ENCODE measurements at places on chromosomes 7 and 10.

- no peak for DNase-seq
Measured at GRCh38 chr7:80656029-80656428, 17.6 kb downstream of the CD36 start.

DNA sequence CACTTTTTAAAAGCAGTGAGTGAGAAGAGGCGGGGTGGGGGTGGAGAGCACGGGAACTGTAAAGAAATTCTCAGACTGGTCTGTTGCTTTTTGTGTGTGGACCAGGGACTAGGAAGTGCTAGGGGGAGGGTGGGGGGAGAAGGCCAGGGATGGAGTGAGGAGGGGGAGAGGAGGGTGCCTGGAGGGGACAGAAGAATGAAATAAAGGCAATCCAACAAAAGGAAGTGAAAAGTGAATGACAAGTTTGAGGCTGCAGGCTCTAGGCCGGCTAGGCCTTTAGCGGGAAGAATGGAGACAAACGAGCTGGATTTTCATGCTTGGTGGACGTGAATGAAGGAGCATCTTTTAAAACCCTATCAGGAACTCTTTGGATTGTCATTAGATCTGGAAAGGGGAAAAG is 13.7 kb downstream of the NEUROG3 start:
- no peak for DNase-seq

DNA sequence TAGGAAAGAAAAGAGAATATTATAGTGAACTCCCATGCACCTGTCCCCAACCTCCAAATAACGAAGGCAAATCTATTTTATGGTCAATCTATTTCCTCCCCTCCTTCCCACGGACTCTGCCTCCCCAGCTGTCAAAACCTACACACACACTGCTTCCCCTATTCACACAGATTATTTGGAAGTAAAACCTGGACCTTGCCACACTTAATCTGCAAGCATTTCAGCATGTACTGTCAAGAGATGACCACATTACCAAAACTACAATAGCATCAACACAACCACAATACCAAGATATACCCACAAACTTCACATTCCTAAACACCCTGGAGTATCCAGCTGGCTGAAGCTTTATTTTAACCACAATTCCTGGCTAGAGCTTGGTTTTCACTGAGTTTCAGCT is 27.8 kb upstream of the KCNK18 start:
- no peak for DNase-seq

GRCh38 chr10:418226-418625 is 271.2 kb downstream of the DIP2C start:
- no peak for DNase-seq

DNA sequence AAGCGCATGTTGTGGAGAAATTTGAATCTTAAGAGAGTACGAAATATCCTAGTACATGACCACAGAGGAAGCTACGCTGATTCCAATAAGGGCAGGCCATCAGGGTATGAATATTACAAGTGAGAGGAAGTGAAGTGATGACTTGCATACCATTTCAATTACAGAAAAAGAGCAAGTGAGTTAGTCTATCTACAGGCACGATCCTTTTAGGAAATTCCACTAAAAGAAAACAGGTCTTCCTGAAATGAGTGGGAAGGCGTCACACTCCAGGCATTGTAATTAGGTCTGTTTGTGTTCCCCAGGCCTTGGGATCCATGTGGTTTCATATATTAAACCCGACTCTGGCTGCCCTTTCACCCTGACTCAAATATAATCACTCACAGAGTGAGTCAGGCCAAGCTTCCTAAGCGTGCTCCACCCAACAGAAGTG is 152.5 kb downstream of the SEMA3A start:
- DNase-seq, result peak; percentile 79

- no peak for DNase-seq
Measured at GRCh38 chr7:141122736-141123135, 48.9 kb downstream of the TMEM178B start.

DNA sequence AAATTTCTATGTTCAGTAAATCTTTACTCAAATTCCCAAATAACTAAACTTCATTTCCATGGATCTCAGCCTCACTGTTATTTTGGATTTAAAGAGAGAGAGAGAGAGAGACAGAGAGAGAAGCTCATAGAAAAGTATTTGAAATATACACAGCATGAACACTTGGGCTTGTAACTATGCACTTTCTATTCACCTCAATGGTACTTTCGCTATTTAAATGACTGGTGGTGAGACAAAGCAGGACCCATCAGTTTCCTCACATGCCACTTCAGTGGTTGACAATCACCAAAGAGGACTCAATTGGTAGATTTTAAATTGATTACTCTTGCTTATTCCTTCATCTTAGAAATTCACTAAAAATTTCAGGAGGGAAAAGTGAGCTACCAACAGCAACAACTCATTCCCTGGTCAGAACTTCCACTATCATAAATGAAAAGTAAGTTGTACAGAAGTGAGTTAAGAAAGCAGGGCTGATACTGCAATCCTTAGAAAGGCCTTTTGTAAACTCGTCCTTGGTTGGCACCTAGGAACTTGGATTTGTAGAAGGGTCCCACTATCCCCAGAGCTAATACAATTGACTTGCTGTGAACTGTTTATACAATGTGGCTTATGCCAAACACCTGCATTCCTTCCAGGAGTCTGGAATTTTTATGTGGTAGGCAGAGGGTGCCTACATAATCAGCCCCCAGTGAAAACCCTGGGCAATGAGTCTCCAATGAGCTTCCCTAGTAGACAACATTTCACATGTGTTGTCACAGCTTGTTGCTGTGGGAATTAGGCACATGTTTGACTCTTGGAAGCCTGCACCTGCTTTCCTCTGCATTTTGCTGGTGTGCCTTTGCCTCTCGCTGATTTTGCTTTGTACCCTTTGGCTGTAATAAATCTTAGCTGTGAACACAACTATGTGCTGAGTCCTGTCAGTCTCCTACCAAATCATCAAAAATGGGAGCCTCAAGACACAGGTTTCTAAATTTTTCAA is 10.8 kb downstream of the ERLIN1 start:
- no peak for DNase-seq

- no peak for DNase-seq
Measured at GRCh38 chr7:32155712-32156111, 85.5 kb upstream of the PDE1C start.

DNA sequence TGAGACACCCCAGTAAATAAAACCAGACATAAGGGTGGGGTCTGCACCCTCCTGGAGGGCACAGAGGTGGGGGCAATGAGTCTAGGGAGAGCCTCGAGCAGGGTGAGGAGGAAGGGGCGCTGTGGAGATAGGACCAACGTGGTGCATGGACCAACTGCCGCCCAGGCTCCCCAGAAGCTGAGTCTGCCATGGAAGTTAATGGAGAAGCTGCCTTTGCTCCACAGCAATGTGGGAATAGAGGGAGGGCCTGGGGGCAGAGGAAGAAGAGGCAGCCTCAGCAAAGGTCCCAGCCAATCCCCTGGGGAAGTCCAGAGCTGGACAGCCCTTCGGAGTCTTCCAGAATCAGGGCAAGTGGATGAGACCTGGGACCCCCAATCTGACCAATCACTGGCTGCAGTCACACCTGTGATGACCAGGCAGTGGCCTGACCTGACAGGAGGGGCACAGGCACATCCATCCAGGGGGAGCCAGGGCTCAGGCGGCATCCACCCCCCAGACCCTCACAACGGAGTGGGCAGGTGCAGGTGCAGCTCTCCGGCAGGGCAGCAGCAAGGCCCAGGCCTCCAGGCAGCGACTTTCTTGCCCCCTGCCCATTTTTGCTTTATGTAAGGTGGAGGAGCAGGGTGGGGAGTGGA is 242.2 kb upstream of the PPP2R2D start:
- DNase-seq, result no peak

DNA sequence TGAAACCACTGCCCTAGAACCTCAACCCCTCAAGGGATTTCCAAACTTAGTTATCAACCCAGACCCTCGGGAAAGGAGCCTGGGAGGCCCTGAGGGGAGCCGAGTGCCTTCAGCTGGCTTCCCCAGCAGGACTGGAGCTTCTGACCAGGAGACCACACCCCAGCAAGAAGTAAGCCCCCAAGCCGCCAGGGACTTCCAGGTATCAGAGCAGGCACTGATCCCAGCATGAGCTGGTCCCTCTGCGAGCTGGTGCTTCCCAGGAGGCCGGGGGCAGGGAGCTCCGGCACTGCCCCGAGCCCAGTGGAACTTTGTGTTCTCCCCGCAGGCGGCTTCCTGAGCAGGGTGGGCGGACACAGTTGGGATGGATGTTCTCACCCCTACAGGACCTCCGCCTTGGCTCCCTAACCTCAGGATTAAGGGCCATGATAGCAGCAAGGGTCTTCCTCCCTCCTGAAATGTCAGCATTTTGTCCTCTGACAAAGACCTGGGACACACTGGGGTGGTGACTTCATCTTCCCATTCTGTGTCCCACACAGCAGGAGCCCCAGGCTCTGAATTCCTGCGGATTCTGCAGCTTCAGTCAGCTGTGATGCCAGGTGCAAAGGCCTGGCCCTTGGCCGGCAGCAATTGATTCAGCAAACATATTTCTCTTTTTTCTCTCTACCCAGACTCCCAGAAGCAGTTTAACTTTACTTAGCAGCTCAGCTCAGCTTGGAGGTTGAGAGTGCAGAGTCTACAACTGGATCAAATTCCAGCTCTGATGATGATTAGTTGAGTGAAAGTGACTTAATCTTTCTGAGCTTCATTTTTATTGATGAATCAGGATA is 11.6 kb downstream of the ATP6V0E2 start:
- DNase-seq, result no peak

GRCh38 chr10:26025523-26025922 is 91.5 kb downstream of the MYO3A start:
- DNase-seq, result no peak

- DNase-seq, result no peak
Measured at GRCh38 chr10:10475812-10476211, 541.9 kb upstream of the CELF2 start.

DNA sequence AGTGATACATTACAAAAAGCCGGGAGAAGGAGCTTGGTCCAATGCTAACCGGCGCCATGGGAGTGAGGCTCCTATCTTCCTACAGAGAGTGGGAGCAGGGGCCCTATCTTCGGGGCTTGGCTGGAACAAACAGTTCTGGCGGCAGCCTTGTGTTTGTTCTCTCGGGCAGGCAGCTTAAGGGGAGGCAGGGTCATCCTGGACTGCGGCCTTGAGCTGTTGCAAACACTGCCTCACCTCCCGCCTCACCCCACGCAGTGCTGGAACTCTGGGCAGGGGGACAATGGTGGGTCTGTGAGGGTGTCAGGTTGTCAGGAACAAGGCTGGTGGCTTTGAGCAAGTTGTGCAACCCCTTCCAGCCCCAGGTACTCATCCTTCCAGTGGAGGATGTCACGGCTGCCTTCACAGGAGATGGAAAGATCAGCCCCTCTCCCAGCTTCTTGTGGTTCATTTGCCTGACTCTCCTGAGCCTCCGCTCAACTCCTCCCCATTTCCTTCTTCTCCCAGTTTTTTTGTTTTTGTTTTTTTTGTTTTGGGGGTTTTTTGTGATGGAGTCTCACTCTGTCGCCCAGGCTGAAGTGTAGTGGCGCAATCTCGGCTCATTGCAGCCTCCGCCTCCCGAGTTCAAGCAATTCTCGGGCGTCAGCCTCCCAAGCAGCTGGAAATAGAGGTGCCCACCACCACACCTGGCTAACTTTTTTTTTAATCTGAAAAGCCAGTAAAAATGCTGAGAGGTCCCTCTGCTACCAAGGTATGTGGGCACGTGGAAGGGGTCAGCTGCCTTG is 57.4 kb downstream of the SPOCK2 start:
- no peak for DNase-seq

- DNase-seq, result peak; percentile 59
Measured at GRCh38 chr10:16756561-16757221, 60.5 kb downstream of the RSU1 start.

GRCh38 chr7:155885167-155886155 is 73.2 kb upstream of the SHH start:
- DNase-seq, result peak; percentile 2

DNA sequence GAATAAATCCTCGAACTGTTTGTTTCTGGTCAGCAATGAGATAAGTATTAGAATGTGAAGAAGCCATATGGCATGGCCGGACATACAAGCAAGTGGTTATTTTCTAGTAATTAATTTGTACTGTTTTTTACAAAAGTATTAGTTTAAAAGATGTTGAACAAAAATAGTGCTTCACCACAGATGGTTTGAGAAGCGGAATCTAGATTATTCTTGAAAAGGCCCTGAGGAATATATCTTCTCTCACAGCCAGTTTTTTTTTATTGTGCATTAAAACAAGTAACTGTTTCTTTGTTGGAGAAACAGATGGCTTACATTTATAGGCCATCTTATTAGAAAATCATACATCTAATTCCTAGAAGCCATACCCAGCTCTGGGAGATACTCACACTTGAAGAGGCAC is 153.3 kb downstream of the TMEM26 start:
- DNase-seq, result no peak

- DNase-seq, result no peak
Measured at GRCh38 chr10:30556189-30556588, 73.4 kb downstream of the LYZL2 start.

DNA sequence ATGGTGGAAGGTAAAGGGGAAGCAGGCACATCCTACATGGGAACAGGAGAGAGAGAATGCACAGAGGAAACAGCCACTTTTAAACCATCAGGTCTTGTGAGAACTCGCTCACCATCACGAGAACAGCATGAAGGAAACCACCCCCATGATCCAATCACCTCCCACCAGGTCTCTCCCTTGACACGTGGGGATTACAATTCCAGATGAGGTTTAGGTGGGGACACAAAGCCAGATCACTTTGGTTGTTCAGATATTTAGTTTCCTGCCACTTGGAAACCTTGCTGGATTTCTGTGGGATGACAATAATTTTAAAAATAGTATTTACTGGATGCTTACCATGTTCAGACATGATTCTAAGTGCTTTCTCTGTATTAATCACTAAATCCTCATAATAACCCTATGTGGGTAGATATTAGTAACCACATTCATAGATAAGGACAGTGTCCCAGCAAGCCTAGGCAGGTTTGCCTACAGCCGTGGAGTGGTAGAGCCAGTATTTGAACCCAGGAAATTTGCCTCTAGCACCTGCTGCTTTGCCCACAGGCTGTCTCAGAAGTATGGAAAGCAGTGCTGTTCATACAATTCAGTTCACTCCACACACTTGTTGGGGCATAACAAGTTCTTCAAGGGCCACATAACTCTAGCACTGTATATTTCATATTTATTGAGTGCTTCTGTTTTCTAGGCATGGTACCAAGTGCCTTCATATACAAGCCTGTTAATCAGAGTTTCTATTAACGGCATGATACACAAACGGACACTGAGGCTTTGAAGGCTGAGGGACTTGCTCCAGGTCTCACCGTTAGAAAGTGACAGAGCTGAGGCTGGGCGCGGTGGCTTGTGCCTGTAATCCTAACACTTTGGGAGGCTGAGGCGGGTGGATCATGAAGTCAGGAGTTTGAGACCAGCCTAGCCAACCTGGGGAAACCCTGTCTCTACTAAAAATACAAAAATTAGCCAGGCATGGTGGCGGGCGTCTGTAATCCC is 8.3 kb downstream of the TLL2 start:
- no peak for DNase-seq

DNA sequence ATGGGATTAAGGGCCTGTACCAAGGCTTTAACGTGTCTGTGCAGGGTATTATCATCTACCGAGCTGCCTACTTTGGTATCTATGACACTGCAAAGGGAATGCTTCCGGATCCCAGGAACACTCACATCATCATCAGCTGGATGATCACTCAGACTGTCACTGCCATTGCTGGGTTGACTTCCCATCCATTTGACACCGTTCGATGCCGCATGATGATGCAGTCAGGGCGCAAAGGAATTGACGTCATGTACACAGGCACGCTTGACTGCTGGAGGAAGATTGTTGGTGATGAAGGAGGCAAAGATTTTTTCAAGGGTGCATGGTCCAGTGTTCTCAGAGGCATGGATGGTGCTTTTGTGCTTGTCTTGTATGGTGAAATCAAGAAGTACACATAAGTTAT is 18.2 kb downstream of the LSM5 start:
- DNase-seq, result no peak

GRCh38 chr7:155545348-155545747 is 1.0 kb downstream of the CNPY1 start:
- DNase-seq, result no peak

Data from fibroblast of skin of left quadriceps (primary cell).